ENCODE measurements at places on chromosomes 7 and 10. TPM values are rescaled to one million over a fixed set of nuclear protein-coding genes. Genes with fewer than 3 reads are reported as not detected.

DNA sequence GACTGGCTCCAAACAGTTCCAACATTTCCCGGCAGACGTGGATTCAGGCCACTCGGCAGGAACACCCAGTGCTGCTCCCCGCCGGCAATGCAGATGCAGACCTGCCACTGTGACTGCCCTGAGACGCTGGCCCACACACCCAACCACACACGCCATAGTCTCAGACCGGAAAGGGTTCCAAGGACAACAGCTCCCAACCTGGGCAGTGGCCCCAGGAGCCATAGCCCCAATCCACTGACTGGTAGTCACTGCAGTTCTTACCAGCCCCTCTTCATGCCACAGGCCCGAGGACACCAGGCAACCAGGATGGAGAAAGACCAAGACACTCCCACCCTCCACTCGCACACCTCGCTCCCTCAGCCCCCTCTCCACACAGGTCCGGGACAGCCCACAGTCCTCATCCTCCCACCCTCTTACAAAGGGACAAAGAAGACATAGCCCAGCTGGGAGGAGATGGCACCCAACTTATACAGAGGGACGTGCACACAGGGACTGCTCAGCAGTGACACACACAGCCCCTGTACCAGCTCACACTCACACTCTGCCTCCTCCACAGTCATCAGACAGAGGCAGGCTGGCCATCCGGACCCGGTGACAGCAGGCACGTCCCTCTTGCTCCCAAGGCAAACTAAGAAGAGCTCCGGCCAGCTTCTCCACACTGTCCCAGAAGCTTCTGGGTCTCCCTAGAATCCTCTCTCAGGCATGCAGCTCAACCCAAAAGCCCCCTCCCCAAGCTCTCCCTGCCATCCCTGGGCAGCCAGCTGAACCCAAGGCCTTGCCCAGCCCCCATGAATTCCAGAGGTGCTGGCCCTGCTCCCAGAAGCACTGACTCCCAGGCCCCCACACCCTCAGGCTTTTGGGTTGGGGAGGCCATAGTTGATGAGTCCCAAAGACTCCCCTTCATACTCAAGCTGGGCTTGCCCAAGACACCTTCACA, 24.8 kb downstream of the KCNH2 start:
- no peak overlapping the region for H3K27ac ChIP-seq
- DNase-seq: no peak
- H3K4me3 ChIP-seq: no peak overlapping the region
- H3K36me3 ChIP-seq: no peaks in the 10 kb centered on the region
- peaks cover 6% of the 10 kb centered on the region for H3K4me1 ChIP-seq
- peaks cover 3% of the 10 kb centered on the region for H3K27me3 ChIP-seq

DNA sequence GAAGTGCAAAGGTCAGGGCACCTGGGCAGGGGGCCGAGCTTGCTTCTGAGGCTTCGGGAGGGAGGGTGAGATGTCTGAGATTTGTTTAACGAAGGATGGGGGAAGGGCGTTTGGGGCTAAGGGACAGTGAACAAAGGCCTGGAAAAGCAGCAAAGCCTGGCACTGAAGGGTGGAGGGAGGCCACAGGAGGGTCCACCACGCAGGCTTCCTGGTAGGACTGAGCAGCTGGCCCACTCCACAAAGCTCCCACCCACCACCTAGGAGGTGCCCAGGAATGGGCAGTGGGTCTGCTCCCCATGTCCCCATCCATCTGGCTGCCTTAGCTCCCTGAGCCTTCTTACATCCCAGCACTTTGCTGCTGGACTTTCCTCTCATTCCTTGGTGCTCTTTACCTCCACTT, 39.4 kb upstream of the CXCL12 start:
- DNase-seq: no peak
- no peaks in the 10 kb centered on the region for H3K36me3 ChIP-seq
- no peaks in the 10 kb centered on the region for H3K4me1 ChIP-seq

DNA sequence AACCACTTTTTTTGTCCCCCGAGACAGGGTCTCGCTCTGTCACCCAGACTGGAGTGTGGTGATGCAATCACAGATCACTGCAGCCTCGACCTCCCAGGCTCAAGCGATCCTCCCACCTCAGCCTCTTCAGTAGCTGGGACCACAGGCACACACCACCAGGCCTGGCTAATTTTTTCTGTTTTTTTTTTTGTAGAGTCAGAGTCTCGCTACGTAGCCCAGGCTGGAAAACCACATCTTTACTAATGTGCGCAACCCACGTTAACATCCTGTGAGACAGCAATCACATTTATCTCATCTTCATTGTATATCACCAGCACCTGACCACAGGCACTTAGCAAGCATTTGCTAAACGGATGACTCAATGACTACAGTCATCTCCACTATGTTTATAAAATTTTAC, 77.8 kb upstream of the ATP6V0A4 start:
- H3K4me3 ChIP-seq: no peak overlapping the region
- H3K27me3 ChIP-seq: no peaks in the 10 kb centered on the region
- H3K36me3 ChIP-seq: no peaks in the 10 kb centered on the region
- H3K27ac ChIP-seq: no peak overlapping the region
- no peaks in the 10 kb centered on the region for H3K4me1 ChIP-seq

DNA sequence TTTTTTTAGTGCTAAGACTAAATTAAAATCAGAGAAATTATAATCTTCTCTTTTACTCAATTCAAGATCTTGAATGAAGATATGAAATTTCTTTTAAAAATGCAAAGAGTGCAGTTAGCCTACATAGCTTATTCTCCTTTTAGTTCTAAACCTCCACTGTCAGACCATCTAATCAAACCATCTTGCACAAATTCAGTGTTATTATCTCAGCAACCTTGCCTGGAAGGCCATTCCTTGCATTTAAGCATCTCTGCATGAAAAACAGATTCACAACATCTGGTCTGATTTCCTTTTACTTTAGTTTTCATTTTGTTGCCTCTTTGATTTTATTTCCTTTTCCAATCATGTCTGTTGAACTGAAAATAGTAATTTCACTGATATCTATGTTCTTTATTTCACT, 527.2 kb upstream of the LRRTM3 start:
- H3K36me3 ChIP-seq: no peaks in the 10 kb centered on the region
- no peaks in the 10 kb centered on the region for H3K27me3 ChIP-seq
- no peak overlapping the region for H3K27ac ChIP-seq
- no peak overlapping the region for H3K4me3 ChIP-seq
- no peak for DNase-seq
- no peaks in the 10 kb centered on the region for H3K4me1 ChIP-seq

GRCh38 chr10:77446700-77447099, 190.9 kb downstream of the KCNMA1 start:
- H3K4me1 ChIP-seq: no peaks in the 10 kb centered on the region
- no peaks in the 10 kb centered on the region for H3K36me3 ChIP-seq
- no peak for DNase-seq
- no peak overlapping the region for H3K27ac ChIP-seq
- H3K27me3 ChIP-seq: no peaks in the 10 kb centered on the region
- H3K4me3 ChIP-seq: no peak overlapping the region

Gene KCNH2
- 2.9 TPM for total RNA-seq

Gene SUN3
- not detected for total RNA-seq

Gene OIT3
- 0.15 TPM for total RNA-seq

Gene FAM241B
- total RNA-seq: 7.7 TPM

Gene ARMC3
- 56.6 TPM for total RNA-seq

Data from upper lobe of left lung (tissue), 6 donors.